Spinal cord (tissue), 10 donors: ENCODE measurements at places on chromosomes 16 and 17.

DNA sequence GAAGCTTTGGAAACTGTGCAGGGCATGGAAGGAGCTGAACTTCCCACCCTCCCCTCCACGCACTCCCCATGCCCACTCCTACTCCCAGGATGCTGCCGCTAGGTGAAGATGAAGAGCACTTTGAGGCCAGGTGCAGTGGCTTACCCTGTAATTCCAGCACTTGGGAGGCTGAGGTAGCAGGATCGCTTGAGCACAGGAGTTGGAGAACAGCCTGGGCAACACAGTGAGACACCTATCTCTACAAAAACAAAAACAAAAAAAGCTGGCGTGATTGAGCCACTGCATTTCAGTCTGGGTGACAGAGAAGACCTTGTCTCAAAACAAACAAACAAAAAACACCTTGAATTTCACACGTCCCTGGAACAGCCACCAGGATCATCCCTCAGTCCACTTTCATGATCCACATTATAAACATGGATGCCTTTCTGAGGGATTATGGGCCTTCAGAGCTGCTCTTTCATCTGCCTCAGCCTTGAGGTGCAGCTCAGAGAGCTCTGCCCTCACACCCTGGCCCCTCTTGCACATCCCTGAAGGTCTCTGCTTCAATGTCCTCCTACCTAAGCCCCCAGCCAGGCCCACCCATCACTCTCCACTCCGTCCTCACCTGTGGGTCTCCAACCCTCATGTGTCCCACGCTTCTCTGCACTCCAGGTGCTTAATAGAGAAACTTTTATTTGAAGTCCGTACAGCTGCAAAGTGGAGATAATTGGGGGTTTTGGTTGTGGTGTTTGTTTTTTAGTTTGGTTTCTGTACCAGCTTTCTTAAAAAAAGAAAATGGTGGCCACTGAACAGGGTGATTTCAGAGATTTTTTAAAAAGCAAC is 25.8 kb downstream of the PHB1 start:
- H3K4me1 ChIP-seq = peaks cover 7% of the 10 kb centered on the region
- DNase-seq = no peak
- no peak overlapping the region for H3K4me3 ChIP-seq
- H3K36me3 ChIP-seq = no peaks in the 10 kb centered on the region
- H3K27me3 ChIP-seq = no peaks in the 10 kb centered on the region

- no peak overlapping the region for H3K4me3 ChIP-seq
- H3K4me1 ChIP-seq = no peaks in the 10 kb centered on the region
- no peak overlapping the region for H3K27ac ChIP-seq
- no peak for DNase-seq
Measured at GRCh38 chr17:69761767-69762321, 313.2 kb upstream of the KCNJ16 start.

DNA sequence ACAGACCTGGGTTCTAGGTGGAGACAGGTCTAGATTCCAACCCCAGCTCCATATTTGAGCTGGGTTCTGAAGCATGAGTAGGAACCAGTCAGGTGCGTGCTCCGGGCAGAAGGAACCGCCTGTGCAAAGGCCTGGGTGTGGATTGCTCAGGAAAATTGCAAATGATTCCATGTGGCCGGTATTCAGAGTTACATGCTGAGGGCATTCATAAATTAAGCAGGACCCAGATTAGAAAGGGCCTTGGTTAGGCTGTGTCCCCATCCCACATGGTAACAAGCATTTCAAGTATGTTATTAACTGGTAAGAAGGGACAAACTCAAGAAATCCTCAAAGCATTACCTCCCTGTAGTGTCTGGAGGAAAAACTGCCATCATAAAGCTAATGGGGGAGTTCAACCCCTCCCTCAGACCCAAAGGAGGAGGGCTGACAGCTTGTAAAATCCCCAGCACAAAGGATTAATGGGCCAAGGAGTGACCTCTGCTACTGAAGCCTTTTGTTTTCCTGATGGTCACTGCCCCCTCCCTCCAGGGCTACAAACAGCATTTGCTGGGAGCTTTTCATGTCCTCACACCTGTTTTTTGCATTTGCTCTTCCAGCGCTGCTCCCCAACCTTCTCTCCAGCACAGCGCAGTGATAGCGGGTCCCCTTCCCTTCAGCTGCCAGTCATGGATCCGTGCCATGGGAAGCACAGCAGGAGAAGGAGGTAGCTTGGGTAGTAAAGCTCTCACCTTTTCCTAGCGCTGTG is 218.0 kb downstream of the C16orf95 start:
- peaks cover 2% of the 10 kb centered on the region for H3K27me3 ChIP-seq
- peaks cover 11% of the 10 kb centered on the region for H3K4me1 ChIP-seq
- H3K4me3 ChIP-seq = no peak overlapping the region
- no peak overlapping the region for H3K27ac ChIP-seq

DNA sequence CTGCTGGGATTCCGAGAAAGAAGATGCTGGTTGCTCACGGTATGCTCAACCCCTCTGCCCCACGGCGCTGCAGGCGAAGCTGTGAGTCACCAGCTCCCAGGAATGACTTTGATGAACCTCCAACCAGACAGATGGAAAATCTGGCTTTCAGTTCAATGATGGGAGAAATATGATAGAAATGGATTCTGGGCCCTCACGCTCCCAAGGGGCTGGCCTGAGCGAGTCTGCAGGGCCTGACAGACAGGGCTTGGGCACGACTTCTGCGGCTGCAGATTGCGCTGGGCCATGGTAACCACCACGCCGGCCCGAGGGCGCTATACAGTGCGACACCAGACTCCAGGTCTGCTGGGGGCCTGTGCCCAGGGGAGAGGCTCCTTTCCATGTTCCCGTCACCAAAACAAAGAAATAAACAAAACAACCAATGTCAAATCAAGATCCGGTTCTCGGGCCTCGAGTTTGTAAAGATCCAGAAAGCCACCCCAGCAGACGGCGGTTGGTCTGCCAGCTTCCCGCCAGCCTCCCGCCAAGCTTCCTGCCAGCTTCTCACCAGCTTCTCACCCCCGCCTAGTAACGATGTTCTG is 11.1 kb upstream of the ABR start:
- no peak for DNase-seq
- peaks cover 2% of the 10 kb centered on the region for H3K36me3 ChIP-seq
- H3K27ac ChIP-seq = no peak overlapping the region
- H3K27me3 ChIP-seq = no peaks in the 10 kb centered on the region

DNA sequence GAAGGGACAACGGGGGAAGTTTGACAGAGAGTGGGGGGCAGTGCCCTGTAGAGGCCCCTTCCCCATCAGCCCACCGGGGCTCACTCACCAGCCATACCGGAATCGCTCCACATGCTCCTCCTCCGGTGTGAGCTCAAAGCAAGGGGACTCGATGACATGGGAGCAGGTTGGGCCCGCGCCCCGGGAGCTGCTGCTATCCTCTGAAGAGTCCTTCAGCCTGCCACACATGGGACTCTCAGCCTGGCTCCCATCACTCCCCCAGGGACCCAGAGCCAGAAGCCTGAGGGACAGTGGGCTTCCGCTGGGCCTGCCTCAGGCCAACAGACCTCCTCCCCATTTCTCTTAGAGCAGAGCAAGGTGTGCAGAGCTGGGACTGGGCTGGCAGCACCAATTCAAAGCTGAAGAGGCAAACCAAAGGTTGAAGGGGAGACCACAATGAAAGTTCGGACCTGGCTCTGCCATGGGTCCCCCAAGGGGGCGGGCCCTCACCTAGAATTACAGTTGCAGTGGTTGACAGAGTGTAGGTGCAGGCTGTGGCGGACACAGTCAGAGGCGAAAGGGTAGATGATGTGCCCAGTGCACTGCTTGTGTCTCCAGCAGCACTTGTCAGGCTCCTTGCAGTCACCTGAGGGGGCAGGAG is 7.3 kb downstream of the PROCA1 start:
- H3K27me3 ChIP-seq = no peaks in the 10 kb centered on the region
- no peak for DNase-seq
- no peak overlapping the region for H3K4me3 ChIP-seq

GRCh38 chr17:79732804-79733691 is 2.3 kb downstream of the ENPP7 start:
- H3K27ac ChIP-seq = no peak overlapping the region
- no peak overlapping the region for H3K4me3 ChIP-seq
- H3K27me3 ChIP-seq = no peaks in the 10 kb centered on the region
- H3K36me3 ChIP-seq = no peaks in the 10 kb centered on the region
- H3K4me1 ChIP-seq = peaks cover 14% of the 10 kb centered on the region

DNA sequence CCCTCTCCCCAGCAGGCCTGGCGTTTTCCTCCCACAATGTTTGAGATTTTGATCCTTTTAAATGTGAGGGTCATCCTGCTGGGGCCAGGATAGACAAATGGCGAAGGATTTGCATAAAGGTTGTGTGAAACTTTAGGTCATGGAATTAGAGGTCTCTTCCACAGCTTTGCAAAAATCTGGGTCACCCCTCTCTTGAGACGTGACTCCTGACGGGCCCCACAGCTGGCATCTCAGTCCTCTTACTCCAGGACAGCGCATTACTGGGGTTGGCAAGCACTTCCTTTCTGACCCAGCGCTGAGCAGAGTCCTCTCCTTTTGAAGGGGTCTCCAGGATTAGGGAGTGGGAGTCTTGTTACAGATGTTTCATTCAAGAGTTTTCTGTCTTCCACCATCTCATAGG is 7.4 kb downstream of the ZNF629 start:
- DNase-seq = no peak
- H3K27ac ChIP-seq = no peak overlapping the region
- no peak overlapping the region for H3K4me3 ChIP-seq
- H3K4me1 ChIP-seq = peaks cover 27% of the 10 kb centered on the region

DNA sequence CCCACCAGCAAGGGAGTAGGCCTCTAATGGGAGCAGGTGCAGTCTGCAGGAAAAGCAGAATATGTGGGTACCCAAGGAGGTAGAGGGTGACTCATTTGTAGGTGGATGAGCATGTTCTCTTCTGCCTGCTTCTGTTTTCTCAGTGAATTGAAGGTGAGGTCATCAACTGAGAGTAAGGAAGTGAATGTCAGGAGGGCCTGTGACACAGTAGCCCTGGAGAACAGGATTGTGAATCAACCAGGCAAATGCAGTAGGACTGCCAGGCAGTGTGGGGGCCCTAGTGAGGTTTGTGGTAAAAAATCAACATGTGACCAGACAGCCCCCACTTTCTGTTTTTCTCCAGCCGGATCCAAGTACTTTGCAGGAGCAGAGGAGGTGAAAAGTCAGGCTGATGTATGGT is 150.5 kb upstream of the SOX9 start:
- no peaks in the 10 kb centered on the region for H3K36me3 ChIP-seq
- peaks cover 5% of the 10 kb centered on the region for H3K4me1 ChIP-seq
- no peaks in the 10 kb centered on the region for H3K27me3 ChIP-seq
- H3K4me3 ChIP-seq = no peak overlapping the region
- H3K27ac ChIP-seq = no peak overlapping the region

DNA sequence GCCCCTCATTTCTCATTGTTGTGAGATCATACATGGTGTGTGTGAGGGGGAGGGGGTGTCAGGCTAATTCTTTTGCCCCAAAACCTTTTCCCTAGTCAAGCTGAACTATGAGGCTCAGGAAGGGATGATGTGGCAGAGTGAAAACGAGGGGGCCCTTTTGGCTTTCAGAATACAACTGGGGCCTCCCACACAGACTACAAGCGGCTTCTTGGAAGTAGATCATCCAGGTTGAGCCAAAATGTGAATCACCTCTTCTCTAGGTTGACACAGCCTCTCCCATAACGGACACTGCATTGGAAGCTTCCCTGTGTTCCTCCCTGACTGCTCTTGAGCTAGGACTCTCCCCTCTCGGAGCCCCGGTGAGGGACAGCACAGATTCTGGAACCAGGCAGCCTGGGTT is 2.3 kb upstream of the ALKBH5 start:
- no peak overlapping the region for H3K4me3 ChIP-seq
- DNase-seq = no peak
- peaks cover 7% of the 10 kb centered on the region for H3K36me3 ChIP-seq
- H3K4me1 ChIP-seq = peaks cover 34% of the 10 kb centered on the region

DNA sequence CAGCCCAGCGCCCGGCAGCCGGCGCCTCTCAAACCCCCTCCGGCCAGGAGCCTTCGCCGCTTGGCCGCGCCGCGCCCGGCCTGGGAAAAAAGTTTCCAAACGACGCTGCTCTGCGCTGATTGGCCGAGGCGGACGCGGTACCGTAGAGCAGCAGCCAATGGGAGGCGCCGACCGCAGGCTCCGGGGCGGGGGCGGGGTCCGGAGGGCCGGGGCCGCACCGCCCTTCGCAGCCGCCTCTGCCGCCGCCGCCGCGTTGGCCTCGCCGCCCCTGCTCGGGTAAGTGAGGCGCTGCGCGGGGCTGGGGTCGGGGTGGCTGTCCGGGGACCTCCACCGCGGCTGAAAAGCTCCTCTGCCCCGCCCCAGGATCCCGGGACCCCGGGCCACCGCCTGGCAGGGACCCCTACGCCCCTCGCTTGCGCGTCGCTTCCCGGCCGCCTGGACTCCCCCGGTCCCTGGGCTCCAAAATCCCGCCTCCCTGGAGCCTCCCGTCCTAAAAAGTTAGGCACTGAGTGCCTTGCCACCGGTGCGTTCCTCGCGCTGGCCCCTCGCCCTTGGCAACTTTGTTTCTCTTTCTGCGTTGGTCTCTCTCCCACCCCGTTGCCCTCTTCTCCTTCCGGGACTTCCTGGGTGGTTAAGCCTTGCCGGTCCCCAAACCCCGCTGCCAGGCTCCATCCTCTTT is at the start of gene NDE1:
Gene NDE1 (plus strand): TSS at position 227 of the 679 bp plus-strand sequence. CDS start 14,534 bp downstream, outside the sequence.
- peaks cover 3% of the 10 kb centered on the region for H3K36me3 ChIP-seq
- no peaks in the 10 kb centered on the region for H3K27me3 ChIP-seq
- H3K27ac ChIP-seq = peak within 1 kb of the TSS; percentile 88
- peak; percentile 96 for DNase-seq
- H3K4me3 ChIP-seq = peak within 1 kb of the TSS; percentile 84

DNA sequence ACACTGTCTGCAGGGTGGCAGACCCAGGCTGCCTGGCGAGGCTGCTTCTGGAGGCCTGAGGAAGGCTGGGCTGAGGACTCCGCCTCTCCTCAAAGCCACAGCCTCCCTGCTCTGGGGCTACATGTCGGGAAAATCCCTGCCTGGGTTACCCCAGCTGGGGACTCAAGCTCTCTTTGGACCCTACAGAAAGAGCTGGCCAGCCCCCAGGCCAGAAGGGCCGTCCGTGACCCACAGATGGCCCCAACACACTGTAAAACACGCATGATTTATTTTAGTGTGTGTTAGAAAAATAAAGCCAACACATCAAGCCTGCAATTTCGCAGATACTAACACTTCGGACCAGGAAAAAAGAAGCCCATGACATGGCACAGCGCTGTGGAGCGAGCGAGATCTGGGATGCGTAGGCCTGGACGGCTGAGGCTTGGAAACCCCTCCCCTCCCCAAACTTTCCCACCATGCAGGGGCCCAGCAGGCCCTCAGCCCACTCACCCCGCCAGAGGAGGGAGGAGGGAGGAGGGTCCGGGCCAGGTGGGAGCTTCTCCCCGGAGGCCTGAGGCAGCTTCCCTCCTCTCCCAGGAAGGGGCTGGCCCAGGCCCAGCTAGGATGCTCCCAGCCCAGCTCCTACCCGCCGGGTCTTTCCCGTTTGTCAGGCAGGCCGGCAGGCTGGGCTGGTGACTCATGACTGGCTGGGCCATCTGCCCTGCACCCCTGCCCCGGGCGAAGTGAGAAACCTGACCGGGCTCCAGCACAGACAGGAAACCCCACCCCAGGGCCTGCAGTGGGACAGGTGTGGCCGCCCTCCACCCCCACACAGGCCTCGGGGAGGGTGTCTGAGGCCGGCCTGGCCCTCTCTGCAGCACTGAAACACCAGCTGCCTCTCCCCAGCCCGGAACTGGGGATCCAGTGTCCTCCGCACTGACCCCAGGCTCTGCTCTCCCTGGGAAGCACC is 34.1 kb upstream of the SLC38A10 start:
- H3K4me3 ChIP-seq = no peak overlapping the region
- peak overlapping the region; percentile 40 for H3K27ac ChIP-seq
- peaks cover 49% of the 10 kb centered on the region for H3K4me1 ChIP-seq
- DNase-seq = no peak
- H3K27me3 ChIP-seq = peaks cover 4% of the 10 kb centered on the region
